ENCODE measurements at places on chromosomes 13 and 19.

DNA sequence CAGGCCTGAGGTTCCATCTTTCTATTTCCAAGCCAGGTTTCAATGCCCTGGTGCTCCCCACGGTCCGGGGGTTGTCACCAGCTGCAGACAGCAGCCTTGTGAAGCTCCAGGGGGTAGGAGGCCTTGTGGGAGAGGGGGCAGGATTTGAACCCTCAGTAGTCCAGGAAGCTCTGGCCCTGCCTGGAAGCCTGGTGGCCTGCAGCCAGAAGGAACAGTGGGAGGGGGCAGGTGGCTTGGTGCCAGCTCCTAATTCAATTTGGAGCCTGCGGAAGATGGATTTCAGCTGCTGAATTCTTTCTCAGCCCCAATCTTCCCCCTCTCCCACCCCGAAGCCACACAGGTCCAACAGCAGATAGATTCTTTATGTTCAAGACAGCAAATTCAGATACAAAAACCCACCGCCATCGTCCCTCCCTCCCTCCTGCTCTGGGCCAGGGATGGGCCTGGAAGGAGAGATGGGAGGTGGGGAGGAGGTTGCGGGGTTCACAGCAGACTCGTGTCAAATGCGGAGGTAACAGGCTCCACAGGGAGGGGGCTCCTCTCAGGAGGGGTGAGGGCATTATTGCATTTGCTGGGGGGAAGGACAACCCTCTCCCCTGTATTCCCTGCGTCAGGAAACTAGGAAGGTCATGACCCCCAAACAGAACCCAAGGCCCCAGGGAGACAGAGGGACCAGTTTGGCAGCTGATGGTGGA is 2.4 kb upstream of the PTGER1 start:
- peak; percentile 68 for DNase-seq

DNA sequence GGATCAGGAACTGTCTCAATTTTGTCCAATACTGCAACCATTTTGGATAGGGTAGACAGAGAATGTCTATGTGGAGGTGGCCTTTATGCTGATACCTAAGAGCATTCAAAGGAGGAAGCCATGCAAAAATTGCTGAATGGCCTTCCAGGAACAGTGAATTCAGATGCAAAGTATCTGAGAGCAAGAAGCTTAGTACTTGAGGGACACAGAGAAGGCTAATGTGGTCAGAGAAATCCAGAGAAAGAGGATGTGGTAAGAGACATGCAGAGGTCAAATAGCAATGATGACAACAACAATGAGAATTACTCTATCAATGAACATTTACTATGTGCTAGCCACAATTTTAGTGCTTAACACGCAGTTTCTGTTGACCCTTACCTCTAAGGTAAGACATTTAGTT is 785.6 kb upstream of the KLHL1 start:
- DNase-seq, result no peak

GRCh38 chr13:20714563-20715329 is 11.2 kb downstream of the IL17D start:
- DNase-seq, result no peak

- DNase-seq, result peak; percentile 24
Measured at GRCh38 chr13:79423801-79424642, 18.0 kb upstream of the RBM26 start.

DNA sequence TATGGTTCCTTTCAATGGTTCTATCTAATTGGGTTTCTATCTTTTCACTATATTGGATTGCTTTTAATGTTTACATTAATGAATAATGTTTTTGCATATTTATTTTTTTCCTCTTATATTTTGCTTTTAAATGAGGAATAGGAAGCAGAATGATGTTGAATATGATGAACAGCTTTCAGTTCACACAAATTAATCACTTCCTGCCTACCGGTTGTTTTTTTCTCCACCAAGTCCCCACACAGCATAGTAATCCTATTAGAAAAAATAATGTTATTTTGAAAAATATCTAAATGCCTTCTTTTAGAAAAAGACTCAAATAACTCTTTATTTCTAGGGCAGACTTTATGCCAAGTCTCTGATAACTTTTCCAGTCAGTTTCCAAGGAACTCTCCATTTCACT is 184.9 kb upstream of the MIR17HG start:
- DNase-seq, result no peak

- no peak for DNase-seq
Measured at GRCh38 chr13:110379905-110380341, 72.8 kb downstream of the COL4A2 start.

DNA sequence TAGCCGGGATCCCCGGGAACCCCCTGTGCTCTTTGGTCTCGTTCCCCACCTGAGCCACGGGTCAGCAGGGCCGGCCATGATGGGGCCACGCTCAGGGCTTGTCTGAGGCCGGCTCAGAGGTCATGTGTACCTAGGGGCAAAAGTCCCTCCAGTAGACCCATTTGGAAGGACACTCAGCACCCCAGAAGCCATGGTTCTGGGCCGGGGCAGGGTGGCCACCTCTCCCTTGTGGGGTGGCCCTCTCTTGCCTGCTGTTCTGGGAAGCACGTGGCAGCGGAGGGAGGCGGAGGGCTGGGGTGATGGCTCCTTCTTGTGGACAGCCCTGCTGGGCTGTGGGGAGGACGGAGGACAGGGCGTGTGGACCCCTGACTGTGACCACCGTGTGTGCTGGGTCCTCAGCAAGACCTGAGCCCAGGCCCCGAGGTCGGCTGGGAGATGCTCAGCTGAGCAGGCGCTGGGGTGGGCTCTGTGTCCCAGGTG is 6.4 kb upstream of the PEAK3 start:
- DNase-seq, result no peak

- DNase-seq, result peak; percentile 100
Measured at GRCh38 chr19:4471403-4472173, 509 bp upstream of the HDGFL2 start.

GRCh38 chr13:74438901-74439300 is 304.7 kb upstream of the KLF12 start:
- no peak for DNase-seq

DNA sequence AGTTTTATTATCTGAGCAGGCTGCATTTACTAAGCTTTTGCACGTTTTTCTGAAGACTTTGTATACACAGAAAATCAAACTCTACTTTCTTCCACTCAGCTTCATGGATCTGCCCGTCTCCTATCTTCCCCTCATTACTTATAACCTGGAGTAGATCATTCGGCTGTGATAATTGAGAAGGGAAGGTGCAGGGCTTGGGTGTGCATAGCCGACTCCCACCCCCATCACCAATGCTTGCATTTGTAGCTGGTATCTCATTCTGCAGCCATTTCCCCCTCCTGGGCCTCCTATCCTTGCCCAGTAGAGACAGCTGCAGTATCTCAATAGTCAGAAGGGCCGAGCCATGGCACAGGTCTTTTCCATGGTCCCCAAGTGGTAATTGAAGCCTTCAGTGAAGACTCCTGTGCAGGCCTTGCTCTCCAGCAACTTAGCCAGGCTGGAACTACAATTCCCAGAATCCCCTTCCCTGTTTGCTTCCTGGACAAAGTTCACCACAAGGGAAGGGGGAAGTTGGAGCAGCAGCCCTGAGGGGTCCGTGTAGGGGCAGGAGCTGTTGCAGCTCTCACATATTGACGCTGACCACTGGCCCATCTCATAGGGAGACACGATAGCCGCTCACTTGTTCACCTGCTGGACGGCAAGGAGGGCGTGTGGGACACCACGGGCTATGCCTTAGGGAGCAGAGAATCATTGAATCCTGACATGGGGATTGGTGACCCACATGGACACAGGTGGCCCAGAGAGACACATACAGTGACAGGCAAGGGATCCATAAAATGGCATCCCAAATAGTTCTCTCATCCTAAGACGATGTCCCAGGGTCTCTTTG is 2.1 kb upstream of the SIGLEC8 start:
- DNase-seq, result no peak

- no peak for DNase-seq
Measured at GRCh38 chr13:99039718-99040280, 61.9 kb upstream of the DOCK9 start.

DNA sequence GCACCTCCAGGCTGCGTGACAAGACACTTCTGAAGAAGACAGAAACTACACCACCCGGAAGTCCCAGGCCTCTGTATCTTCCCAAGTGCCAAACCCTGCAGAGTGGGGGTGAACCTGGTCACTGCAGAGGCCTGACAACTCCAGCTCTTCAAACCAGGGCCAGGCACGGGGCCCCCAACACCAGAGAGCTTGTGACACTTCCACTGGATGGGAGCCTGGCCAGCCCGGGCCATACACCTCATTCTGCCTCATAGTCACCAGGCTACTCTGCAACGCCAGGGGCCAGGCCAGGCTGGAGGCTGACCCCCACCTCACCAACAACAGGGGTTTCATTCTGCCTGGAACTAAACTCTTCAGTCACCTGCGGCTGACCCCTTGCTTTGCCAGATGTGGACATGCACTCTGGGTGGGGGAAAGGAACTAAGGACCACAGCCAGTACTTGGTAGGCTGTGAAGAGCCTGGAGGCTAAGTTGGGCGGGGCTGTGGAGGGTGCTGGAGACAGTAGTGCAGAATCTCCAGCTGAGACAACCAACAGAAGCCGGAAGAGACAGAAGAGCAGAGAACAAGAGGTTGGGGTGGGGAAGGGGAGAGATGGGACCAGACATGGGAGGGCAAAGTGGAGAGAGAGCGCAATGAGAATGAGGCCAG is 23.0 kb downstream of the TUBA3C start:
- no peak for DNase-seq

DNA sequence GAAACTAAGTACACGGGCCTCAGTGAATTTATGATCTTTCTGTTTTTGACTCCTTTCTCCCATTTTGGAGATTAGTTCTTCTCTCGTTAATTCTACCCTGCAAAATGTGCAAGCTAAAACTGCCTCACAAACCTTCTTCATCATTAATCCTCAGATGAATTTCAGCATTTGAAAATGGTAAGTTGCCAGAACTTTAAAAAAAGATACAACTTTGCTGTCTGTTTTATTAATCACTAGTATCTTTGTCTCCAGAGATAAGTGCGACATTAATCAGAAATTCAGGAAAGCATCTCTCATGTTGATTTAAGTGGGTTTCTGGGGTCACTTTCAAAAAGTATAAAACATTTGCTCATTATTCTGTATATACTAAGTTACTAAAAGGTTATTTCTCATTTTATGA is 227.0 kb upstream of the RXFP2 start:
- DNase-seq, result no peak

DNA sequence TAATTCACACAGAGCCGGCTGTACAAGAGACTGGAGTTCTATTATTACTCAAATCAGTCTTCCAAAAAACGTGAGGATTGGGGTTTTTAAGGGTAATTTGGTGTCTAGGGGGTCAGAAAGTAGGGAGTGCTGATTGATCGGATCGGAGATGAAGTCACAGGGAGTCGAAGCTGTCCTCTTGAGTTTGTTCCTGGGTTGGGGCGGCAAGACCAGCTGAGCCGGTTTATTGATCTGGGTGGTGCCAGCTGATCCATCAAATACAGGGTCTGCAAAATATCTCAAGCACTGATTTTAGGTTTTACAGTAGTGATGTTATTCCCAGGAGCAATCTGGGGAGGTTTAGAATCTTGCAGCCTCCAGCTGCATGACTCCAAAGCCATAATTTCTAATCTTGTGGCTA is 262.7 kb downstream of the KCNRG start:
- DNase-seq, result no peak

DNA sequence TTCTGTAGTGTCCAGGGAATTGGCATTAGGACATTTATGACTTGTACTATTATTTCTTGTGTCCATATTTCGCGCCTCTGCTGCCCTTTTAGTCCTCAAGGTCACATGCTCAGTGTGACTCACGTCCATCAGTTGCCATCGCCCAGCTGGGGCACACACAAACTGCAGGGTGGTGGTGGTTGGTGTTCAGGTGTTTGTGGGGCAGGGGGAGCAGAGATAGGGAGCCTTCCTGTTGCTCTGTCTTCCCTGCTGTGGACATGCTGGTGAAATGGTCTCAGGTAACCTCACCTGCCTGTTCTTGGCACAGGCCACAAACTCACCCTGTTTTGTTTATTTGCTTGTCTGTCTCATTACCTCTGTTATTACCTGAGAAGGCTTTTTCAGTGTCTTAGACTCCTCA is 22.4 kb downstream of the PRR12 start:
- DNase-seq, result no peak

GRCh38 chr13:97810152-97810551 is 143.3 kb upstream of the IPO5 start:
- DNase-seq, result no peak

- DNase-seq, result no peak
Measured at GRCh38 chr19:57280962-57281400, 696 bp downstream of the ZNF460 start.
